ENCODE measurements at places on chromosomes 12 and 14.
A peak's percentile ranks its signal among the peaks of the same experiment; 100 is the strongest.

GRCh38 chr12:57738661-57739237 is at the start of gene AGAP2:
Gene AGAP2 (minus strand): TSS chr12:57738742. CDS start chr12:57738246, 496 bp downstream.
- no peak for DNase-seq

DNA sequence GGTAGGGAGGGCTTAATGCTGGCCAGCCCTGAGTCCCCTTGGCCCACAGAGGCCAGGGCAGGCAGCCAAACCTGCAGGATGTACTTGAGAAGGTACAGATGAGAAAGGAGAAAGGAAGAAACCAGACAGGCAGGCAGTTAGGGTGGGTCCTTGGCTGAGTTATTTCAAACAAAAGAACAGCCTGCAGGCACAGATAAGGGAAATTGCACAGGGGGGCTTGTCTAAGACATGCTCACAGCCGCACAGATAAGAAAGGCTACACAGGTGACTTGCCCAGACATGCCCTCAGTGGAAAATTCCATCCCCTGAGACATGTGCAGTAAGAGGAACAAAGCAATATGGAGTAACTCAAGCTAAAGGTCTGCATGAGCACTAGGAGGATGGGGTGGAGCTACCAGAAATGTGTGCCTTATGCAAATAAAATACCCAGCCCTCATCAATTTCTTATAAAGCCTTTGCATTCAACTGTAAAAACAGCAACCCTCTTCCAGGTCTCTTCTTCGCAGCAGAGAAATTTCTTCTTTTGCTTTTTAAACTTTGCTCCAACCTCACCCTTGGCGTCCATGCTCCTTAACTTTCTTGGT is 158.2 kb upstream of the RGS6 start:
- DNase-seq: no peak

GRCh38 chr12:26226122-26226521 is 30.7 kb downstream of the SSPN start:
- DNase-seq: no peak

DNA sequence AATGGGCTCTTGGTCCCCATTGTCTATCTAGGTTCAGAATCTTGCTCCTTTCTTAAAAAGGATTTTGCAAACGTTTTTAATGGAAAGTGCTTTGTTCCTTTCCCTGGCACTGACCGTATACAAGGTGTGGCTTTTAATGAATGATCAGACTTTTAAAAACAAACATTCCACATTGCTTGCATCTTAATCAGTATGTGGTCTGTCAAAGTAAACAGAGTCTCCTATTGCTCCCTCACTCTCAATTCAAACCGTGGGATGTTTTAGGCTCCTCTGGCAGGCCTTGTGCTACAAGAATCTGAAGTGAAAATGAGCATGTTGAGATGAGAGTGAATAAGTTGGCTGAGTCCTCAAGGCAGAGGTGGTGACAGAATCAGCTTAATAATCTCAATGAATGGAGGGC is 107.0 kb downstream of the VRK1 start:
- no peak for DNase-seq

- no peak for DNase-seq
These were observed 4.4 kb upstream of the RPAP3 start for GRCh38 chr12:47710278-47710677.

- no peak for DNase-seq
These were observed 54.2 kb downstream of the PTPRQ start for GRCh38 chr12:80498059-80498728.

- no peak for DNase-seq
These were observed 42.5 kb upstream of the HMGA2 start for GRCh38 chr12:65781681-65782269.

GRCh38 chr14:61719344-61720293 is 24.3 kb downstream of the HIF1A start:
- DNase-seq: no peak

GRCh38 chr12:5442251-5443006 is 10.5 kb downstream of the NTF3 start:
- DNase-seq: peak; percentile 55

DNA sequence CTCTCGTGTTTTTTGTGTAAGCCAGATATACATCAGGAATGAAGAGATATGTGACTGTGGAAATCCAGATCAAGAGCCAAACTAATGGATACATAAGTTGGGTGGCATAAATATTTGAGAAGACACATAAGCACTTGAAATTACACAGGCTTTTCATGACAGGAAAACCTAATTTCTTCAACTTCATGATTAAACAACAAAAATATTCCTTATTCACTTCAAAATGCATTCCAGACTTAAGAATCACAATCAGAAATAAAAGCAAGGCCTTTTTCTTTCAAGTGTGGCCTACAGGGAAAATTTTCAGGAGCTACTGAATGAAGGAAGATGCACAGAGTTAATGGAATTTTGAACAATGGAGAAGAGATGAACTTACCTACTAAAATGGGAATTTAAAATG is 515.6 kb downstream of the FOXG1 start:
- DNase-seq: no peak

- DNase-seq: no peak
These were observed 28.3 kb downstream of the HEATR5A start for GRCh38 chr14:31391977-31392503.

- no peak for DNase-seq
These were observed 151.9 kb upstream of the MYL2 start for GRCh38 chr12:111072299-111072698.

All from NCI-H774 (cell line).